ENCODE measurements at places on chromosomes 12 and 14.

- no peak for DNase-seq
These were observed 26.4 kb downstream of the ZCCHC8 start for GRCh38 chr12:122474324-122474716.

DNA sequence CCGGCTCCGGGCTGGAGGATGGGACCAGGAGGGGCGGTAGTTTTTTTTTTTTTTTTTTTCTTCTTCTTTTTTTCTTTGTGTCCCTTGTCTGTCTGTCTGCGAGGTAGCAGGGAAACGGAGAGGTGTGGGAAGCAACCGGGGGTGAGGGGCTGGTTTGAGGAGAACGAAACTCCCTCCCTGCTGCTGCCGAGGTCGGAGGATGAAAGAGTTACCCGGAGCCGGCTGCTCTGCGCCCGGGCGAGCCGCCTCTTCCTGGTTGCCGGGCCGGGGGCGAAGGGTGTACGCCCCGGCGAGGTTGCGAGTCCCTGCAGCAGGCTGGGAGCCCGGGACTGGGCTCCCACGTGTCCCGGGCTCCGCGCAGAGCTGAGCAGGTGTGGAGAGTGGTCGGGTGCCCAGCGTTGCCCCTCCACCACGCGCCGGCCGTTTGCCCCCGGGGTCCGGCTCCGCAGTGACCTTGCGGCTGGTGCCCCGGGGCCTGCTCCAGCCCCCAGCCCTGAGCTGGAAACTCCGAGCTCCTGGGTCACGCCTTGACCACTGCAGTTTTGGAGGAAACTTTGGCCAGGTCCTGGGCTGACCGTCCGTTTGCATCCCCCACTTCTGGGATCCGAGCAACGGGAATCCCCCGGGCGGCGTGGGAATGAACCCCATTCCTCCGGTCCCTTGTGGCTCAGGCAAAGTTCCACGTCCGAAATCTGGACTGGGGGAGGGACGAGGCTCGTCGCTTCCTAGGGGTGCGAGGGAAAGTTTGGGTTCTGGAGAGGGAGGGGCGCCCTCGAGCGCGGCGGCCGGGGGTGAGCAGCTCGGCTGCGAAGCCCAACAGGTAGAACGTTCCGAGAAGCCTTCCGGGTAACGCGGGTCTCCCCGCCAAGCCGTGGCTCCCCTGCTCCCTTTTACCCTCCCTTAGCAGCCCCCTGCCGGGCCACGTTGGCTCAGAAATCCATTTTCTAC, 1.3 kb downstream of the CHST11 start:
- DNase-seq = peak; percentile 11

DNA sequence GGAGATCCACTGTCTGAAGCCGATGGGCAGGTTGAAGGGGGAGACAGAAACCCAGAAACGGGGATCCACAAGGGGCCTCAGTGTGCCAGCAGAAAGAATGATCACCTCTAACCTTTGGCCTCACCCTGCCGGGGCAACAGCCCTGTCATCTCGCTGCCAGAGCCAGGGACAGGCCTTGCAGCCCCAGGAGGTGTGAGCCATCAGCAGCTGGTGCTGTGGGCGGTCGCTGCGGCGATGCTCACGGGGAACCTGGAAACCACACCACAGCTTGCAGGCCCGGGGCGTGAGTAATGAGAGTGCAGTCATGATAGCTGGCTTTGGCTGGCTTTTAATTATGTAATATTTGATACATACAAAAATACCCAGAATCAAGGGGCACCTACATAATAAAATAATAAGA, 4.7 kb upstream of the TTC7B start:
- no peak for DNase-seq

DNA sequence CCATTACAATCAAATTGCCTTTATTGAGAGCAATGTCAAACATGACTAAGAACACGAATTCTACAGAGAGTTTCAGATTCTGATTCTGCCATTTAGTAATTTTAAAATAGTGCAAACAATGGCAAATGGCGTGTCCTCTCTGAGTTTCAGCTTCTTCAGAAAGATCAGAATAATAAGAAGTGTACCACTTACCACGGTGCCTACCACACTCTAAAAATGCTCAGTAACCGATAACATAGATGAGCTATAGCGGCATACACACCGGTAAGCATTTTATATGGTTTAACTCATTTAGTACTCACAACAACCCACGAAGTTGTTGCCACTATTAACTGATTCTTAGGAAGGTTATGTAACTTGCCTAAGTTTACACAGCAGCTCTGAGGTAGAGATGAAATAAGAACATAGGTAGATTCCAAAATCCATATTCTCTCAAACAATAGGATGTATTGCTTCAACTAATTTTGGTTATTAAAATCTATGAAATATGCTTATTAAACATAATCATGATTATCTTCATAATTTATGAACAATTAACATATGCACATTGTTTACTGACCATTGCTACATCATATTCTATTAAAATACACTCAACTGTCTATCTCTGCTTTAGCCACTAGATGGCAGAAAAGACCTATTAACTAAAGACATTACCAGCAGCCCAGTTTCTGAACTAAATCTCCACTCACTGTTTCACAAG, 38.3 kb downstream of the SLC6A15 start:
- DNase-seq = no peak

DNA sequence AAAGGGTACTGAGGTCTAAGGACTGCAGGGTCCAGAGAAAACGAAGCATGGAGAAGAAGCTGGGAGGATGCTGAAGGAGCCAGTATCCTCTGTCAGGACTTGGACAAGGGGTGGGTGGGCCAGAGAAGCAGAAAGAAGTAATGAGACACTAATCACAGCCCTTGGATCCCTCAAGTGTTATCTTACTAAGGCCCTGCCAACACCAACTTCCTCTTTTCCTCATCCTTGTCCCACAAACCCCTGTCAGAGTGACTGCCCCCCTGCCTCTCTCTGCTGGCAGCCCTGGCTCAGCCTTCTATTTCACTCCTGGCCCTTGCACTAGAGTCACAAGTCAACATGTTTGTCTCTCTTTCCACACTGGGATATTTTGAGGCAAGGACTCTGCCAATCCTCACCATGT, 3.8 kb upstream of the ASIC1 start:
- DNase-seq = no peak

DNA sequence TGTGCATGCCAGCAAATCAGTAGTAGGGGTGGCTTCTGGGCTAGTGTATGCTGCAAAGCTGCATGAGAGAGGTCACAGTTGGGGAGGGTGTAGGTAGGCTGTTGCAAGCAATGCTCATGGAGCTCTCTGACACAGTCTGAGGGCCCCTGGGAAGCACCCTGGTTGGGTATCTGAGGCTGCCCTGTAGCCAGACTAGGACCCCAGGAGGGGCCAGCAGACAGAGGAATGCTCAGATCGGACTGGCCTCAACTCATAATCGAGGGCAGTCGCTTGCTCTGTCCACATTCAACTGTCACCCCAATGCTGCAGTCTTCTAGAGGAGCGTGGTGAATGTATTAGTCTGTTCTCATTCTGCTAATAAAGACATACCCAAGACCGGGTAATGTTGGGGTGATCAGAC, 204.0 kb upstream of the ALG10 start:
- no peak for DNase-seq

DNA sequence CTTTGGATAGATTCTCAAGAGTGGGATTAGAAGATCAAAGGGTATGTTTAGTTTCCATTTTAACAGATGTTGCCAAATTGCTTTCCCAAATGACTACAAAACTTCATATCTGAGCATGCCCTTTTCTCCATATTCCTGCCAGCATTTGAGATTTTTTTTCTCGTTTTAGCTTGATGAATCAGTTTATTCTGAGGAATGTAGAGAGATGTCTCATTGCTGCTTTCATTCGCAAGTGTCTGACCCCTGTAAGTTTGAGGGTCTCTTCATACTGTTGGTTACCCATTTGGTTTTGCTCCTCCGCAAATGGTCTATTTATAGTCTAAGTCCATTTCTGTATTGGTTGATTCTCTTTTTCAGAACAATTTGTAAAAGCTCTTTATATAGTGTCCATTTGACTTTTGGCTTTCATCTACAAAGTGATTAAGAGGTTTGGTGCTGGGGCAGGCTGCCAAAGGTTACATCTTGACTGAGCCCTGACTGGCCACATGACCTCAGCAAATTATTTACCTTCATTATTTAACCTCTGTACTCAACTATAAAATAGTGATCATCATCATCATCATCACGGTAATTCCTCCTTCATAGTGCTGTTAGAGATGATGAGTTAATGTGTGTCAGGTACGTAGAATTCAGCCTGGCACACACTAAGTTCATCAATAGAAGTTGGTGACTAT, 33.6 kb downstream of the HCAR2 start:
- no peak for DNase-seq

DNA sequence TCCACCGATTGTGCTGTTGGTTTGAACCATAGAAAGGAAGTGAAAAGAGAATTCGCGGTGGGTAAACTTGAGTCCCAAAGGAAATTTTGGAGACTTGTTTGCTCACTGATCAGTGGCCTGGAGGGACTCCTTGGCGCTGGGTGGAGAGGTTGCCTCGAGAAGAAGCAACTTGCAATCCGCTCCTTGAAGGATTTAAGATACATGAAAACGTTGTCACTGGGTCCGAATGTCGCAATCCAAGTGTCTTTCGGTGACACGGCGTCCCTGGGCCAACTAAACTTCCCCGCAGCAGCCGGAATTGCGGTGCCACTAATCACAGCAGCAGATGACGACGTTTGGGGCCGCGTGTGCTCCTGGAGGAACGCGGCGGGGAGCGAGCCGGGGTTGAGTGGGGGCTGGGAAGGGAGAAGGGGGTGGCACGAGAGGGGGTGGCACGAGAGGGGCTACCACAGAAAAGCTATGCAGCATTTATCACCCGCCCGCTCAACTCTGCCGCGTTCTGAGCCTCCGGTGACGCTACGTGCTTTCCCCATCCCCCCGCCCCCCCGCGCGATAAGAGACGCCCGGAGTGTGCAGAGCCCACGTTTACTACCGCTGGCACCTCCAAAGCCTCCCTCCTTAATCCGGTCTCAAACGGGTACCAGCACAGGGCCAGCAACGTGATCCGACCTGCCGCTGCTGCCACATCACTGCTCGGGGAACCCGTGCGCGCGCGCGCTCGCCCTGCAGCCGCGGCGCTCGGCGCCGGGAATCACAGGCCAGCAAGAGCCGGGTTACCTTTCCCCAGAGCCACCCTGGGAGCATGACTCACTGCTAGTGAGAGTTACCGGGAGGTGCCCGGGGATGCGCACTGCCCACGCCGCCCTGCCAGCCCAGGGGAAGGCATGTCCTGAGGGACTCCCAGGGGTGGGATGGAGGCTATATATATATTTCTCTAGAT, 833 bp upstream of the BHLHE41 start:
- peak; percentile 43 for DNase-seq

- DNase-seq = peak; percentile 5
These were observed 880 bp upstream of the FLRT2 start for GRCh38 chr14:85528897-85529631.

DNA sequence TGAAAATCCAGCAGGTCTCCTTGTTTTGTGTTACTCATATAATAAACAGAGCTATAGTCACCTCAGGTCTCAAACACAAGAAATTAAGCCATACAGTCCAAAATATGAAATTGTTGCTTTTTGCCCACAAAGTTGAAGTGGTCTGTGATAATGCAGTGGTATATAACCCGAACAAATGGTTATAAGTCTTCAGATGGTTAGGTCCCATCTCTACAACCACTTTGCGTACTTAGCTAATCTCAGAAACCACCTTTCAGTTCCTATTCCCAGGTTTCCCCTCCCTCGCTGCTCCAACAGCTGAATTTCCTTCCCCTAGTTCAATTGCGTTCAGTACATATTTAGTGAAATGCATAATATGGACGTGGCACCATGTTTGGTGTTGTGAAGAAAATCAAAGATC, 3.3 kb upstream of the KCNA5 start:
- DNase-seq = no peak

DNA sequence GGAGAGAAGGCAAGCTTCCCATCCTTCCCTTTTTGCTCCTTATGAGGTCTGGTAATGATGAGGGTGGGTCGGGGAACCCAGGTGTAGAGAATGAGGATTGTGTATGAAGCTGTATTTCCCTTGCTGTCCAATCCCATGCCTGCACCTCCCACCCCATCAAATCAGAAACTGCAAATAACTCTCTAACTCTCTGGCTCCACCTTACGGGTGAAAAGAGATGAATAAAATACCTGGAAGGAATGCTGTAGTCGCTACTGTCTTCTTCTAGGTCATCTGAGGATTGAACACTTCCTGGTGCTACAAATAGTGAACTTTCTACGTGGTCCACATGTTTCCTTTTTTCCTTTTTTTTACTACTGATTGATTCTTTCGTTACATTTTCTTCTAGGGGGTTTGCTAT, 38.9 kb upstream of the DICER1 start:
- DNase-seq = no peak

GRCh38 chr14:74786796-74787315, 23.7 kb downstream of the YLPM1 start:
- DNase-seq = no peak

GRCh38 chr14:85172290-85172689, 357.7 kb upstream of the FLRT2 start:
- no peak for DNase-seq

DNA sequence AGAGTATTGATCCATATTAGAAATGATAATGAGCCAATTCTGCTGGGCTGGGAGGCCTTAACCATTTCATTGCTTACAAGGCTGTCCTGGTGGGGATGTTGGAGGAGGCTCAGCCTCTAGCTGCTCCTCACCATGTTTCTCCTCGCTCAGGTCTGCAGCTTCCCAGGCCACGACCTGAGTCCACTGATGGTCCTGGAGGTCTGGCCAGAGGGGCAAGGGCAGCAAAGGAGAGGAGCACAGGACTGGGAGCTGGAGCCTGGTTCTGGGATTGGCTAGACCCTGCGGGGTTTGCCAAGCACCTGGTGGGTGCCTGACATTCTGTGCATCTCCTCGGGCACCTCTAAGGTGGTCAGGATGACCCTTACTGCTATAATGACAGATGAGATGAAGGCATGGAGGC, 92.6 kb downstream of the KIF26A start:
- no peak for DNase-seq

- no peak for DNase-seq
These were observed 95.1 kb upstream of the PTPRB start for GRCh38 chr12:70732287-70732686.

GRCh38 chr14:94598816-94599655, 13.2 kb upstream of the SERPINA3 start:
- DNase-seq = peak; percentile 16

- no peak for DNase-seq
These were observed 14.4 kb downstream of the AREL1 start for GRCh38 chr14:74698465-74698864.

DNA sequence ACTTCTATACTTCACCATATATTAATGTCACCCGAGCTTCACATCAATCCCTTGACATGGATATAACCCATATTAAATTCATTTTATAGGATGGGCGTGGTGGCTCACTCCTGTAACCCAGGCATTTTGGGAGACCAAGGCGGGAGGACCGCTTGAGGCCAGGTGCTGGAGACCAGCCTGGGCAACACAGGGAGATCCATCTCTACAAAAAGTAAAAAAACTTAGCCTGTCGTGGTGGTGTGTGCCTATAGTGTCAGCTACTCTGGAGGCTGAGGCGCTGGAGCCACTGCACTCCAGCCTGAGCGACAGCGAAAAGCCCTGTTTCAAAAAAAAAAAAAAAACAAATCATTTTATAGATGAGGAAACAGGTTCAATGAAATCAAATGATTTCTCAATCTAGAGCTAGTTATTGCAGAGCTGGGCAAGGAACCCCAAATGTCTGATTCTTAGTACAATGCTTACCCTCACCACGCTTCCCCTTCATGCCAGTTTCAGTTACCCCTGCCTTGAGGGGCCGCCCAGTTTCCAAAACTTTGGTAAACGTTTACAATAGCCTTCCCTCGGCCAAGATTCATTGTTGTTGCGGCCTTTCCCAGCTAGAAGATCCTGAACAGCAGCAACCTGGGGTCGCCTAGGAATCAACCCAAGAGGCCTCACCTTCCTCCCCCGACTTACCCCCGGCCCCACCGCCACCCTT, 751 bp downstream of the PSMB5 start:
- no peak for DNase-seq

- DNase-seq = no peak
These were observed 116.2 kb upstream of the PCED1B start for GRCh38 chr12:46963191-46963590.

- DNase-seq = peak; percentile 37
These were observed at the start of gene UNC79 for GRCh38 chr14:93430315-93431035. TSS of gene UNC79 (plus strand) at chr14:93430939. CDS start at chr14:93431030, 91 bp downstream.
